ENCODE measurements at places on chromosomes 5 and 9.

DNA sequence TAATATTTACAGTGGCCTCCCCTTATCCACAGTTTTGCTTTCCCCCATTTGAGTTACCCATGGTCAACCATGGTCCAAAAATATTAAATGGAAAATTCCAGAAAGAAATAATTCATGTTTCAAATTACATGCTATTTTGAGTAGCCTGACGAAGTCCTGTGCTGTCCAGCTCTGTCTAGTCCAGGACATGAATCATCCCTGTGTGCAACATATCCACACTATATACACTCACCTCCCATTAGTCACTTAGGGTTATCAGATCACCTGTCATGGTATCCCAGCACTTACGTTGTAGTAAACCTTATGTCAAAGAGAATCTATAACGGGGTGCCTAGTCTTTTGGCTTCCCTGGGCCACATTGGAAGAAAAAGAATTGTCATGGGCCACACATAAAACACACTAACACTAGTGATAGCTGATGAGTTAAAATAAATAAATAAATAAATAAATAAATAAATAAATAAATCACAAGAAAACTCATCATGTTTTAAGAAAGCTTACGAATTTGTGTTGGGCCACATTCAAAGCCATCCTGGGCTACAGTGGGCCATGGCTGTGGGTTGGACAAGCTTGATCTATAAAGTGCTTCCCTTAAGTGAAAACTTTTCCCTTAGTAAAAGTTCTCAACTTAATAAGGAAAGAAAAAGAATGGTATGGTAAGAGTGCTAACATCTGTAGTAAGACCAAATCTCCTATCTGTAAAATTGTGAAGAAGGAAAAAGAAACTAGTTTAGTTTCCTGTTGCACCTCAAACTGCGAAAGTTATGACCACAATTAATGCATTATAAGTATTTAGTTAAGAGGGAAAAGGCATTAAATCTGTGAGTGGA, 15.9 kb upstream of the OMD start:
- no peak for DNase-seq

GRCh38 chr5:5613261-5613990, 190.9 kb downstream of the ICE1 start:
- no peak for DNase-seq

- no peak for DNase-seq
Measured at GRCh38 chr9:128244837-128245231, 31.0 kb downstream of the GOLGA2 start.

DNA sequence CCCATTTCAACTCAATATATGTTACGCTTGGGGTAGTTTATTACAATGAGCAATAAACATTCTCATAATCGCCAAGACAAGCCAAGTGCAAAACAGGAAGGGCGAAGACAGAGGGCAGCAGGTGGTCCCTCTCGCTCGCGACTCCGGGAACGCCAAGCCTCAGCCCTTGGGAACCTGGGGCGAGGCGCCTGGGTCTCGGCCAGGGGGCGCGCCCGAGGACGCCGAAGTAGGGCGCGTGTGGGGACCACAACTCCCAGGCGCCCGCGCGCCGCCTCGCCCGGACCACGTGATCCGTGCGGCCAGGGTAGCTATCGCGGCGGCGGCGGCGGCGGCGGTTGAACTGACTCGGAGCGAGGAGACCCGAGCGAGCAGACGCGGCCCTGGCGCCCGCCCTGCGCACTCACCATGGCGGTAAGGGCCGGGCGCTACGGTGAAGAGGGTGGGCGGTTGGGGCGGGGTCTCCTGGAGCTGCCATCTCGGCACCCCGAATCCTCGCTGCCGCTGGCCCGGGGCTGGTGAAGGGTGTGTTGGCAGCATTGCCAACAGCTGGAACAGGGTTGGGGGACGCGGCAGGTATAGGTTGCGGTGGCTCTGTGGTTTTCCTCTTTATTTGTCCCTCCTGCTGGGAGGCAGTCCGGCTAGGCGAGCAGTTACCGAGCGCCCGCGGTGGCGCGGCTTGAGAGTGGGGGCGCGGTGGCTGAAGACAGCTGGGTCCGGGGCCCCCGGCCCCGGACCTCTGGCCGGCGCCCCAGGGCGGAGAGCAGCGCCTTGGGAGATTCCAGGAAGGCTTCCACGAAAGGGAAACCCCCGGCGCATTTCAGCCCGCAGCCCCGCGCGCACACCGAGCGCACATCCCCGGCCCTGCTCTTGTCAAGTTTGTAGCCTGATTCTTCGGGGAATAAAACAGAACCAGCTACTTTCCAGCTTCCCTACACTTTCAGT, at the start of gene SLC31A2:
Gene SLC31A2, plus strand, starts transcription at position 338 of the 942 bp plus-strand sequence. Its CDS starts 68 bp downstream, at position 406.
- DNase-seq: peak; percentile 77

All from activated gamma-delta T cell (primary cell).